RWPE1 (cell line): ENCODE measurements at places on chromosomes 7 and 10.

DNA sequence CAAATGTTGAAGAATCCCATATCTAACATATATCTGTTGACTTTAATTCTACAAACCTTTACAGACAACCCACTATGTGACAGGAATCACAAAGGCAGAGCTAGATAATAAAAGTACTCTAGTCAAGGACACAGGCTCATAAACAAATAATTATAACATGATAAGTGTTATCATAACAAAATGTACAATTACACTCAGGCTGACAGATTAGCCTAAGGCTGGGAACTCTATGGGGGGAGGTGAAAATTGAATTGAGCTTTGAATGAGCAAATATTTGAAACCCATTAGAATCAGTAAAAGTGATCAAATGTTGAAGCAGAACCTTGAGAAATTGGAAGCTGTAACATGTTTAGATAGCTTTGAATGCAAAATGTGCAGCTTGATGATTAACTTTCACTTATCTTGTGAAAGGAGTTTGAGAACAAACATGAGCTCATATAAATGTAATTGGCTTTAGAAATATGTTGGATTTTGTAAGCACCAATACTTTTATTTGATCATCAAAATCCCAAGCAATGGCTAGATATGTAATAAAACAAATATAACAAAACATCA lies 970.2 kb downstream of the SORCS3 start:
- DNase-seq, result no peak

- DNase-seq, result no peak
Measured at GRCh38 chr7:132250480-132251326, 325.6 kb downstream of the PLXNA4 start.

GRCh38 chr7:135238112-135238744 lies 4.6 kb downstream of the STRA8 start:
- DNase-seq, result no peak

DNA sequence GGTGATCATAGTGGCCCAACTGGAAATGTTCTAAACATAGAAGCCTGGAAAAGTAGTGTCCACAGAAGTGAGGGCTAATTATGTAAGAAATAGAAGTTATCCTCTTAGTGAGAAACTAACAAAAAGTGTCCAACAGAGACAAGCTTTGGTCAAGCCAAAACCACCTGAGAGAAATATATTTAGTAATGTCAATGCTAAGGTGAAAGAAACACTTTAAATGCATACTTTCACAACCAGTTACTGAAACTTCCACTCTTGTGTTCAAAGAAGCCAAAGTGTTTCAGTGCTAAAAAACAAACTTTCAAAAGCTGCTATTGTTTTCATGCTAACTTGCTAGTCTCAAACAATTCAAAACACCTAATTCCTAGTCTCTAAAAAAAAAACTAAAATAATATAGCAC lies 18.1 kb downstream of the RAB11FIP2 start:
- no peak for DNase-seq

GRCh38 chr7:22765609-22766008 lies 38.6 kb downstream of the IL6 start:
- DNase-seq, result no peak

DNA sequence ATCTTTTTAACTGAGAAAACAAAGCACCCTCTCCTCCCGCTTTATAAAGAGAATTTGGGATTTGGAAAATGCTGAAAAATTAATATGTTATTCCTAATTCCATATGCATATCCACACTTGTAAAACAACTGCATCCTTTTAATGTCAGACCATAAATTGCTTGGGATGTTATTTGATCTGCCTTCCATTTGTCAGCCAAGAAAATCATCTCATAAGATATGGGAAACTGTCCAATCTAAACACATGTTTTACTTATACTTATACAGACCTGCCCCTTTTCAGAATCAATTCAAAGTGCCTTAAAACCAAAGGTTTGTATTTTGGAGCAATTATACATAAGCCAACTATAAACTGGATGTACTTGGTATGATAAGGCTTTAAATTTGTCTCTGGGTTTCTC lies 595.5 kb upstream of the PFKP start:
- no peak for DNase-seq

DNA sequence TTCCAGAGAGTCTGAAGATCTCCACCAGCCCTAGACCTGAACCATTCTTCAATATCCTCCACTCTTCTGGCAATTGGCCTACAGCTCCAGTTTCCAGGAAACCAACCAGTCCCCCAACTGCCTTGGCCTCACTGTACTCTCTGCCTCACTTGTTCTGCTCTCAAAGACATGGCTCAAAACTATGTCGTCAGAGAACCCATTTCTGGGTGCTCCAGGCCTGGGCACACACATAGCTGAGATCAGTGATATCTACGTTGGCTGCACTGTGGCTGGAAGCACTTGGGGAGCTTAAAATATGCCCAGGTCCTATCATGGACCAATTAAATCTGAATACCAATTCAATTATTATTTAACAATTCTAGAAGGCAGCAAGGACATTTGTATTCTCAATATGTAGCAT lies 93.1 kb downstream of the COBL start:
- DNase-seq, result no peak

GRCh38 chr10:130747946-130748345 lies 563.6 kb downstream of the TCERG1L start:
- DNase-seq, result no peak

DNA sequence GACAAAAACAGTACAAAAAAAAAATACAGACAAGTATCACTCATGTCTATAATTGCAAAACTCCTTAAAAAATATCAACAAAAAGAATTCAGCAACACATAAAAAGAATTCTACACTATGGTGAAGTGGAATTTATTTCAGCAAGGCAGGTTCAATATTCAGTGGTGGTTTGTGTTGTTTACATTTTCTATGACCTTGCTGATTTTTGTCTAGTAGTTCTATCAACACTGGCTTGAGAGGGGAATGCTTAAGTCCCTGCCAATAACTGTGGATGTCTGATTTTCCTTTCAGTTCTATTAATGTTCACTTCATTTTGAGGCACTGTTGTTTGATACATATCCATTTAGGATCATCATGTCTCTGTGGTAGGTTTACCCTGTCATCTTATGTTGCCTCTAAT lies 58.5 kb downstream of the CADPS2 start:
- DNase-seq, result no peak

DNA sequence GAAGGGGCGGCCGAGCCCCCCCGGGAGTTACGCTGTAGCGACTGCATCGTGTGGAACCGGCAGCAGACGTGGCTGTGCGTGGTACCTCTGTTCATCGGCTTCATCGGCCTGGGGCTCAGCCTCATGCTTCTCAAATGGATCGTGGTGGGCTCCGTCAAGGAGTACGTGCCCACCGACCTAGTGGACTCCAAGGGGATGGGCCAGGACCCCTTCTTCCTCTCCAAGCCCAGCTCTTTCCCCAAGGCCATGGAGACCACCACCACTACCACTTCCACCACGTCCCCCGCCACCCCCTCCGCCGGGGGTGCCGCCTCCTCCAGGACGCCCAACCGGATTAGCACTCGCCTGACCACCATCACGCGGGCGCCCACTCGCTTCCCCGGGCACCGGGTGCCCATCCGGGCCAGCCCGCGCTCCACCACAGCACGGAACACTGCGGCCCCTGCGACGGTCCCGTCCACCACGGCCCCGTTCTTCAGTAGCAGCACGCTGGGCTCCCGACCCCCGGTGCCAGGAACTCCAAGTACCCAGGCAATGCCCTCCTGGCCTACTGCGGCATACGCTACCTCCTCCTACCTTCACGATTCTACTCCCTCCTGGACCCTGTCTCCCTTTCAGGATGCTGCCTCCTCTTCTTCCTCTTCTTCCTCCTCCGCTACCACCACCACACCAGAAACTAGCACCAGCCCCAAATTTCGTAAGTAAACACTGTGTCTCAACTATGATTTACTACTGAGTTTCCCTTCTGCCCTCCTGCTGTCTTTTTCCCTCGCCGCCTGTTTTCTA lies 666 bp downstream of the NRG3 start:
- DNase-seq, result no peak

DNA sequence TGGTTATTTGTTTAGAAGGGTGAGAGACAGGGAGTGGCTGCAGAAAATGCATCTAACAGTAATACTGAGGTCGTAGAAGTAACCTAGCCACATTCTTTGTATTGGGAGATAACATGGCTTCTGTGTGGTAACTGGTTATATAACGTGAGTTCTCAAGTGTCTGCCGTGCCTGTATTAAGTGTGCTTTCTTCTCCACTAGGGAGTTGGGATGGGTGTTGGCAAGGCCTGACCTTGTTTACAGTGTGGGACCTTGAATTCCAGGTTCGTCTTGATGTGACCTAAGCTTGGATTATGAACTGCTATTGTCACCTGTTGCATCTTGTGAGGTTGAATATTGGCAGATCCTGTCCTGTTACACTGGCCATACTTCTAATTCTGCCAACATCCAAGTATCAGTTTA lies 145.3 kb upstream of the NAMPT start:
- DNase-seq, result no peak

- no peak for DNase-seq
Measured at GRCh38 chr7:147400221-147400689, 1190.3 kb upstream of the C7orf33 start.

DNA sequence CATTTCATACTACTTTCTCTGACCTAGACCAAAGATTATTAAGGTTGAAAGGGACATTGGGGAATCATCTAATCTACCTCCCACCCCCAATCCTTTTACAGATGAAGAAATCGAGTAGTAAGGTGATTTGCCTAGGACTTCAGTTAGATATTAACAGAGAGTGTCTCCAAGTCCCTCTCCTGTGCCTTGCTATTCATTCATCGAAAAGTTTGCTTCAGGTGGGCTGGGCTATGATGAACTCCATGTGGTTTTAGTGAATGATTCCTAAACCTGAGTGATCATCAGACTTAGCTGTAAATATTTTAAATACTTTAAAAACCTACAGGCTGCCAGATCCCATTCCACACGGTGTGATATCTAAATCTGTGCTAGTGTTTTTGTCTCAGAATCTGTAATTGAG lies 259.4 kb upstream of the SORCS1 start:
- DNase-seq, result no peak

DNA sequence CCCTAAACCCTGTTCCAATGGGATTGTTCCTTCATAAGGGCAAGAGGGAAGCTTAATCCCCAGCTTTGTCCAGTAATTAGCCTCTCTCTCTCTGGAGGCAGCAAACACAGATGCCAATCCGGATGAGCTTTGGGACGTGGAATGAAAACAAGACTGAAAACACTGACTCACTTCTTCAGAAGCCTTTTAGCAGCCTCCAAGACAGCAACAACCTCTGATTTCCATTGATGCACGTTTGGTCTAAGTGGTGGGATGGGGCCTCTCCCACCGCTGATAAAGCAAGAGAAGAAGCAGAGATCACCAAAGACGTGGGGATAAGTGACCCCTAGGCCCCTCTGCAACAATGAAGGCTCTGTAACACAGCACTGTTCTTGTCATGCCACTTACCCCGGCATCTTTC lies 5.8 kb upstream of the GFRA1 start:
- DNase-seq, result no peak

GRCh38 chr10:15642095-15642494 lies 77.6 kb downstream of the ITGA8 start:
- no peak for DNase-seq

GRCh38 chr10:116669832-116670644 lies 49.3 kb downstream of the PNLIPRP2 start:
- DNase-seq, result peak; percentile 23

- no peak for DNase-seq
Measured at GRCh38 chr7:17311952-17312351, 13.5 kb downstream of the AHR start.

DNA sequence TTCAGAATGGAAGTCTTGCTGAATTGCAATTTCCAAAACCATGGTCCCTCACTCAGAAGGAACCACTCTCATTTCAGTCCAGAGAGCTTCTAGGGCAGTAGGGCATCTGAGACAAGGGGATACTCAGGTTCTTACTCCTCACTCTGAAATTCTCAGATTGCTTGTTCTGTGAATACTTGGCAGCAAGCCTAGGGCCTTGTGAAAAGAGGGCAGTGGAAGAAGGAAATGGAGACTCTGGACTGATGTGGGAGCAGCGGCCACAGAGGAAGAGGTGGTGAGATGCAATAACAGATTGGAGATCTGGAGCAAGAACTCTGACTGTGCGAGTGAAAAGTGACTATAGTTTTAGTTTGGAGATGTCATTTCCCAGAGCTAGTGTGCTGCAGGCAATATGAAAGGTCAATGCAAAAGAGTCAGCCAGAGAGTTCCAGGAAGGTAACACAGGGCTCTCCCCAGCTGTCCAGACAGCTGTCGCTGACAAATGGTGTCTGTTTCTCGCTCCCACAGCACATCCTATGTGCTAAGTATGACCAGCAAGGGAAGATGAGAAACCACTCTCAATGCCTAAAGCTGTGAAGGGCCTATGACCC lies 291.6 kb upstream of the KIAA1217 start:
- no peak for DNase-seq

DNA sequence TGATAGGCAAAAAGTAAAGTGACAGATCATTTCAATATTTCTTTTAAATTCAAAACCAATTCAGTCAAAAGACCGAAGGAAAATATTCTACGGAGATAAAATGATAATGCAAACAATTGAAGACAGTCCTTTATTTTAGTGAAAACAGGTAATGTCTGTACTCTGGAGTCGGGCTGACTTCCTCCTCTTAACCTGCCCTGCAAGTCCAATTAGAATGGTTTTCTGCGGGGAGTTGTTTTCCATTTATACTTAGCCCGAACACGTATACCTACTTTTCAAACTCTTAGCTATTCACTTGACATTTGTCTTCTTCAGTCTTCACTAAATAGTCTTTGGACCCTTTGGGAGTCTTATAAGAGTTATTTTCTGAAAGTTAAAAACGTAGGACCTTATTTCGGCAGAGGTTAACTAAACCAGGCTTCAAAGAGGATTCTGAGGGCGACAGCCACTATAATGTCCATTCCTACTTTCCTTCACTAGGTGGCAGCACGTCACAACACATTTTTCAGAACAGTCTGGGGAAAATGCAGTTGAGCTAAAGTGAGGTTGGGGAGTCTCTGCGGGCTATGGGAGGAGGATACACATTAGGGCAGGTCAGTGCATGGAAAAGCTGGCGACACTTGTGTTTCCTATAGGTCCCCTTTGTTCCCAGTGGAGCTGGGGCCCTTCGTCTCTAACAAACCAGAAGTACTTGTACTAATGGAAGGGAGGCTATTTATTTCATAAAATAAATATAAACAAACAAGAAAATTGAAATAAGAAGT lies 472.0 kb downstream of the KCNMA1 start:
- DNase-seq, result peak; percentile 57

DNA sequence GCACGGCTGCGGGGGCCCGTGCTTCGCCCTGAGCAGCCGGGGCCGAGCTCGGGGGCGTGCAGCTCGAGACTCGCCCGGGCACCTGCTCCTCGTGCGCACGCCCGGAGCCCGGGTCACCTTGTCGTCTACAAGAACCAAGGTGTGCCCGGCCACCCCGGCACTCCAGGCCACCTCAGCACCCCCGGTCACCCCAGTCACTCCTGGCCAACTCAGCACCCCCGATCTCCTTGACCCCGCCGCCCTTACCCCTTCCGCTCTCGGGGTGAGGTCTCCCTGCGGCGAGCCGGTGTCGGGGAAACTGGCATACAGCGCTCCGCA lies 268 bp upstream of the IGFBP3 start:
- DNase-seq, result no peak
